ENCODE measurements at places on chromosomes 1 and 21.

- DNase-seq = no peak
These were observed at the start of gene FNDC5 for GRCh38 chr1:32870615-32871363. Gene FNDC5, minus strand, starts transcription at chr1:32870912.

- no peak for DNase-seq
These were observed 5.3 kb upstream of the MROH9 start for GRCh38 chr1:170929835-170930554.

GRCh38 chr1:119632103-119632490 lies 16.0 kb downstream of the ZNF697 start:
- no peak for DNase-seq

DNA sequence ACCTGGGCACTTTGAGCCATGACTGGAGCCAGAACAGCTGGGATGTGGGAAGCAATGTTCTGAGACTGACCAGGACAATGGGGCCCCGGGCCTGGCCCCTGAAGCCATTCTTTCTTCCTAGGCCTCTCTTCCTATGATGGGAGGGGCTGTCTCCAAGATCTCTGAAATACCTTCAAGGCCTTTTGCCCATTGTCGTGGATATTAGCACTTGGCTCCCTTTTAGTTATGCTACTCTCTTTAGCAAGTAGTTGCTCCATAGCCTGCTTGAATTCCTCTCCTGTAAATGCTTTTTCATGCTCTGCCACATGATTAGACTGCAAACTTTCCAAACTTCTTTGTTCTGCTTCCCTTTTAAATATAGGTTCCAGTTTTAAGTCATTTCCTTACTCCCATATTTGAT lies 262.9 kb upstream of the CACYBP start:
- no peak for DNase-seq

- DNase-seq = no peak
These were observed 685.4 kb downstream of the PLA2G4A start for GRCh38 chr1:187514110-187514509.

GRCh38 chr1:176068901-176069300 lies 138.2 kb downstream of the COP1 start:
- DNase-seq = no peak

- DNase-seq = no peak
These were observed 697 bp downstream of the SLC22A15 start for GRCh38 chr1:115976921-115977498.

- DNase-seq = no peak
These were observed 36.5 kb downstream of the LRRC8C start for GRCh38 chr1:89669441-89669840.

- no peak for DNase-seq
These were observed 24.8 kb downstream of the S100A6 start for GRCh38 chr1:153510984-153511410.

- DNase-seq = no peak
These were observed 56.1 kb downstream of the PIK3R3 start for GRCh38 chr1:46076343-46076742.

DNA sequence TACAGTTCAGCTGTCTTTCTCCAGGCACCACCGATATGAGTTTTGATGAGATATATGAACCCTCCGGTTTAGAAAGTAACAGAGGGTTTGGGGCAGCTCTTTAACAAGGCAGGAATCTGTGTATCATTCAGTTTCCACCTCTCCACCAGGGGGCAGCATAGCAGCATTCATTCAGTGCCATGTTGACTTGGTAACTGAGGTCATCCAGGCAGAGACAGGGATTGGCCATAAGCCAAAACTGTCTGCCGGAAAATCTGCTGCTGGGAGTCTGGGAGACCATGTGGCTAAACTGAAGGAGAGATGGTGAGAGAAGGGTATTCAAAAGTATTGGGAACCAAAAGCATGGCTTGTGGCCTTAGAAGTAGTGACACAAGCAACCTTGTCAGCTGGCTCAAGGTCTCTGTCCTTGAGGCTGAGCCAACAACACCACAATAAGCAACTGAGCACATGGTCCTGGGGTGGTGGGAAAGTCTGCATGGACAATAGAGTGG lies 98.5 kb downstream of the LMX1A start:
- DNase-seq = no peak

GRCh38 chr1:84775535-84775920 lies 85.3 kb upstream of the SSX2IP start:
- no peak for DNase-seq

DNA sequence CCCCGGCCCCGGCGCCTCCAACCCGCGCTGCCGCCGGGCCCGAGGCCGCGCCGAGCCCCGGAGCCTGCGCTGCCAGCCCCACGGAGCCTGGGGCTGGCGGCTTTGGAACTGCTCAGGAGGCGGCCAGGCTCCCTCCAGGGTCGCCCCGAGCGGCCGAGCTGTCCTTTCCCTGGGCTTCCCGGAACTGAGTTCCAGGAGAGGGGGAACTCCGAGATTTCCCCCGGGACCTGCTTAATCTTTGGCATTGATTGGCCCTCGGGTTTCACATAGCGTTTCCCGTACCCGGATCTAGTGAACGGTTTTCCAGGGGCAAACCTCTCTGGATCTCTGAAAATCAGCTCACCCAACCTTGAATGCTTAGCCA lies 504 bp downstream of the H6PD start:
- no peak for DNase-seq

All from NCI-H1436 treated with DMSO at 0.1 percent for 48 hours (cell line).